ENCODE measurements at places on chromosomes 5 and 9. TPM values are rescaled to one million over a fixed set of nuclear protein-coding genes. Genes with fewer than 3 reads are reported as not detected.

The ZNF484 gene
- 6.5 TPM for total RNA-seq

The HAPLN1 gene
- not detected for total RNA-seq

The SHISAL2B gene
- total RNA-seq: not detected

The CDK9 gene
- total RNA-seq: 67.5 TPM

The FOXI1 gene
- 0.59 TPM for total RNA-seq

The PIP5K1B gene
- not detected for total RNA-seq

The ZFP2 gene
- total RNA-seq: 24.9 TPM

The SLC4A9 gene
- not detected for total RNA-seq

The C5orf58 gene
- not detected for total RNA-seq

The ADGRV1 gene
- total RNA-seq: not detected

The AHRR gene
- 24.5 TPM for total RNA-seq

The SPINK6 gene
- not detected for total RNA-seq

The GRIA1 gene
- not detected for total RNA-seq

The MEGF10 gene
- total RNA-seq: not detected

The ECSCR gene
- total RNA-seq: 0.63 TPM

The PGM5 gene
- total RNA-seq: 9.3 TPM

The SH3RF2 gene
- 0.26 TPM for total RNA-seq

The WDR31 gene
- 2.5 TPM for total RNA-seq

The HSD17B3 gene
- total RNA-seq: 0.36 TPM

The OLFML2A gene
- total RNA-seq: 0.20 TPM

The SLC27A4 gene
- total RNA-seq: 31.1 TPM

The DMGDH gene
- total RNA-seq: not detected

The RNF180 gene
- 0.10 TPM for total RNA-seq

The CD274 gene
- total RNA-seq: 0.13 TPM

The RASGEF1C gene
- not detected for total RNA-seq

The CDH12 gene
- not detected for total RNA-seq

The FBP2 gene
- not detected for total RNA-seq

The FAM163B gene
- not detected for total RNA-seq

The SPINK13 gene
- total RNA-seq: not detected

The FREM1 gene
- 0.37 TPM for total RNA-seq

The MFAP3 gene
- total RNA-seq: 37.2 TPM

The DBH gene
- total RNA-seq: not detected

The GGTA1 gene
- total RNA-seq: 6.2 TPM

The RORB gene
- not detected for total RNA-seq

The OBP2B gene
- total RNA-seq: not detected

The CDK5RAP2 gene
- 30.4 TPM for total RNA-seq

The CCL28 gene
- total RNA-seq: 0.12 TPM

The IRX1 gene
- total RNA-seq: 16.7 TPM

The SOX30 gene
- total RNA-seq: not detected

The QRFP gene
- not detected for total RNA-seq

The IL3 gene
- not detected for total RNA-seq

The ZNF354C gene
- 2.6 TPM for total RNA-seq

The RNF38 gene
- 13.3 TPM for total RNA-seq

The ADAMTS6 gene
- total RNA-seq: 13.5 TPM

The BARHL1 gene
- total RNA-seq: not detected

The ELAVL2 gene
- total RNA-seq: not detected

The PITX1 gene
- 217 TPM for total RNA-seq

The FABP6 gene
- 3.9 TPM for total RNA-seq

The NTRK2 gene
- total RNA-seq: not detected

The PCDHB3 gene
- total RNA-seq: not detected

All from MG63 (cell line).